ENCODE measurements at places on chromosomes 1 and 21.

DNA sequence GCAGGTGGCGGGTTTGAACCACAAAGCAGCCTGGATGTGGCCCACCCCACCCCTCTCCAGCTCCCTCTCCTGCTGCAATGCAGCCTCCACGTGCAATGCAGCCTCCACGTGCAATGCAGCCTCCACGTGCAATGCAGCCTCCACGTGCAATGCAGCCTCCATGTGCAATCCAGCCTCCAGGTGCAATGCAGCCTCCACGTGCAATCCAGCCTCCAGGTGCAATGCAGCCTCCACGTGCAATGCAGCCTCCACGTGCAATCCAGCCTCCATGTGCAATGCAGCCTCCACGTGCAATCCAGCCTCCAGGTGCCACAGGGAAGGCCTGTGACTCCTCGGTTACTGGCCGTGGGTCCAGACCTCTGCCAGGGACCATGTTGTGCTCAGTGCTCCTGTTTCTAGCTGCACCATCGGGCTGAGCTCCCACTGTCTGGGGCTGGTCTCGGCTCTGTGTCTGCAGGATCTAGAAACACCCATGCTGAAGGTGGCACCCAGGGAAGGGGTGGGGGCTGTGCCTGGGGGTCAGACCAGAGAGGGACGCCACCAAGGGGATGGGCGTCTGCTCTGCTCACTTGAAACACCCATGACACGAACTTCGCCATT is 11.9 kb upstream of the LRRC3 start:
- DNase-seq = no peak

DNA sequence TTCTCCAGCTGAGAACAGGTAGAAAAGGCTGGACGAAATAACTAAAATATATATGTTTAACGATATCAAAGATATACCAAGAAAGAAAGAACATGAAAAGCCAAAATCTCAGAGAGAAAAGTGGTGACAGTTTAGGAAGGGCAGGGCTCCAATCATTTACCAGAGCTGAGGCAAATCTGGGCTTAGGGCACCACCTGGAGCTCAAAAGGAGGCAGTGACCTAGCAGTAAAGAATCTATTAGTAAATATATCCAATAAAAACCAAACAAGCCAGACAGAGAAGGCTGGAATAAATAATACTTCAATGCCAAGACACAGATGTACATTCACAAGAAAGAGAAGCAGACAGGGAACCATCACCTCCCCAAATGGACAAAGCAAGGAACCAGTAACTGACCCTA is 43.5 kb downstream of the CHIA start:
- peak; percentile 26 for DNase-seq

GRCh38 chr1:164618202-164618564 is 59.2 kb downstream of the PBX1 start:
- DNase-seq = no peak

DNA sequence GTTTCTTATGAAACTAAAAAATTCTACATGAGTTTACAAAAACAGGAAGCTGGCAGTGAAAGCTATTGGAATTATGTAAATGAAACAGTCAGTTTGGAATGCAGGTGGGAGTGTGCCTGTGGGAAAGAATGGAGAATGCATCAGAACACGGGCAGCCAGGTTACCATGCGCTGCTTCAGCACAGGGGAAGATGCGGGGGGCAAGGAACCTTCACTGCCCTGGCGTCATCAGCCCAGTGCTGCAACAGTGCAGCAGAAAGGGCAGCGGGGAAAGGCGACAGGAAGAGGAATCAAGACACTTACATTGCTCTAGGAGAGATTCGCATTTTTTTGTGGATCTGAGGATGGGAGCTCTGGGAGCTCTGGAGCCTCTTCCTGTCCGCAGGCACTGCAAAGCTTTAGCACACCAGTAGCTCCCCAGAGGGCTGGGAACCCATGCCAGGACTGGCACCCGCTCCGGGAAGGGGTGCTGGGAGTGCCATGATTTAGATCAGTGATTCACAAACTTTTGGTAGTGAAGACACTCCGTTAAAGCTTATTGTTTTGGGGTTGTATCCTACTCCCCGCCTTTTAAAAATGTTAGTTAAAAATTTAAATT is 64.1 kb upstream of the WDR26 start:
- no peak for DNase-seq

DNA sequence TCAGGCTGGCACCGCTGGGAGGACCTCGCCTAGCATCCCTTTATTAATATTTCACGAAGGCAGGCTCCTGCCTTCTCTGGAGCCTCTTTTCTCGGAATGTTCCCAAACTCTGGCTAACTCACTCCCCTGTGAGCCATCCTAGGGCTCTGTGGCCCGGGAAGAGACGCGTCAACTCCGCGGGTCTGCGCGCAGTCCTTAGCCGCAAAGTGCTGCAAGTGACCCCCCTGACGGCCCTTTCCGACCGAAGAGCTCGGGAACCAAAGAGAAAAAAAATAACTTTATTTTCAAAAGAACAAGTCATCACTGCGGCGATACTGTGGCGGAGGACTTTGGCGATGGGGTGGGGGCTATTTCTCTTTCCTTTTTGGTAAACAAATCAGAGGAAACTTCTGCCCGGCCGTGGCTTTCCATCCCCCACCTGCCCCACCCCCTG is 14.6 kb downstream of the NR5A2 start:
- no peak for DNase-seq

- DNase-seq = no peak
These were observed 131.3 kb upstream of the ARHGEF16 start for GRCh38 chr1:3323021-3323795.

DNA sequence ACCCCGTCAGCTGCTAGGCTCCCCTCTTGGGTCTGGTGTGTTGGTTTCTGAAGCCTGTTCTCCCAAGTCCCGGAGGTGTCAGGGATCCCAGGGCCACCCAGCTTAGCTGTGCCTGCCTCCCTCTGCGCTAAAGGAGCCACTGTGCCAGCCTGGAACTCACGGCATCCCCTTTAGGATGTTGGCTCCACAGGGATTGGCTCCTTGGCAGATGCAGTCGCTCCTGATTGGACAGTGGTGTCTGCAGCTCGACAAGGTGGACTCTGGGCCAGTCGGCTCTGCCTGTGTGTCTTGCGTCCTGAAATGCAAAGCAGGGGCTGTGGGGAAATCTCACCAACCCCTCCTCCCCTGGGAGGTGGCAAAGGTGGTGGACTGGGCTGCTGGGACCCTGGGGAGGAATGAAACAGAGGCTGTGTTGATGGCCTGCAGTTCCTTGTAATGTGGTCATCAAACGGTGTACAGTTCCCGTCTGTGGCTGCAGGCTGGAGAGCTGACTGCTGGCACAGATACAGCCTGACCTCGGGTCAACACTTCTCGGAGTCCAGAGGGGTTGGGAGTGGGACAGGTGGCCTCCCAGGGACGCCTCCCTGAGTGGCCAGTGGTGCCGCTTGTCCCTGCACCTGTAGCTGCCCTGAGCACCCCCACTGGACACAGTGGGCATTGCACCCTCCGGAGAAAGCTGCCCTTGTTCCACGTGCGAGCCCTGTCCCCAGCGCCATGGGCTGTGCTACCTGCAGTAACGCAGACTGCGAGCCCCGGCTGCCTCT is 11.5 kb upstream of the KCNAB2 start:
- no peak for DNase-seq

DNA sequence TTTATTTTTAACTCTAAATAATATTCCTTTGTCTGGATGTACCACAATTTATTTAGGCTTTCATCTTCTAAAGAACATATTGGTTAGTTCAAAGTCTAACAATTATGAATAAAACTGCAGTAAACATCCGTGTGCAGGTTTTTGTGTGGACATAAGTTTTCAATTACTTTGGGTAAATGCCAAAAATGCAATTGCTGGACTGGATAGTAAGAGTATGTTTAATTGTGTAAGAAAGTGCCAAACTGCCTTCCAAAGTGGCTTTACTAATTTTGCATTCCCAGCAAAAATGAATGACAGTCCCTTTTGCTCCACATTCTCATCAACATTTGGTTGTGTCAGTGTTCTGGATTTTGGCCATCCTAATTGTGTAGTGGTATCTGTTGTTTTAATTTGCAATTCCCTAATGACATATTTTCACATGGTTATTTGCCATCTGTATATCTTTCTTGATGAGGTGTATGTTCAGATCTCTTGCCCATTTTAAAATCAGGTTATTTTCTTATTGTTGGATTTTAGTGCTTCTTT is 113.8 kb downstream of the DPYD start:
- no peak for DNase-seq

DNA sequence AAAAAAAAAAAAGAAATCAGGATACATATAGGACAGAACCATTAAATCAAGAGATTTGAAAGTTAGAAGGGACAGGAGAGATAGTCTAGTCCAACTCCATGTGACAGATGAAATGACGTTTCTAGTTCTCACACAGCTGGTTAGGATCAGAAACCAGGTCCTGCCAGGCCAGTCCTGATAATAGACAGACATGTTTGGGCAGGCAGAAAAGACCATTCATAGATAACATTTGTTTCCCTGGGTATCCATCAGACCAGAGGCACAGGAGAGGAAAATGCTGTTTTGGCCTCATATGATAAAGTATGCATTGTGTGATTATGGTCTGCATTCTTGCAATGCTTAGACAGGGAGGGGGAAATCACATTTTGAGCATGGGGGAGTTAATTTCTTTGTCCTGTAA is 29.3 kb downstream of the ZBTB8B start:
- no peak for DNase-seq

DNA sequence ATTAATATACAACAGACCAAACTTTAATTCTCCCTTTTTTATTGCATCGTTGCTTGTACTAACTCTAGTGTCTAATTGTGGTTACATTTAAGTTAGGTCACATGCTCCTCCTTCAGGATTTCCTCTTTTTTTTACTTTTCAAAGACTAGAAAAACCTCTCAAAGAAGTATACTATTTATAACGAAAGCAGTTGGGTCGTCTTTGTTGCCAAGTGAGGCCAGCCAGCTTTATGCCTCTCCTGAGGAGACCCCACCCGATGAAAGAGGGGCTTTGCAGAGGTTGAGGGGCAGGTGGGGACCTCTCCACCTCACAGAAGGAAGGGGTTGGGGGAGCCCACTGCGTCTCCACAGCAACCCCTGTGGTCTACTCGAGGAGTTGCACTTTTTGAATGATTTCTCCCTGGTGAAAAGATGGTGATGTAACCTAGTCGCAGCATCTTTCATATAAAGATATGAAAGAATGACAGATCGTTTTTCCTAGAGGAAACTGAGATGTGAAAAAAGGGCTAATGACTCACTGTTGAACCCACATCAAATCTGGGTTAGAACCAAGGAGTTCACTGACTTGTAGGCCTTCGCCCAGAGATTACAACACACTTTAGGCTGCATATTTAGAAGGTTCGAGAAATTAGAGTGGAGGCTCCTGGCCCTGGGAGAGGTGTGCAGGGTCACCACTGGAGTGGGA is 6.4 kb downstream of the TGFB2 start:
- no peak for DNase-seq

DNA sequence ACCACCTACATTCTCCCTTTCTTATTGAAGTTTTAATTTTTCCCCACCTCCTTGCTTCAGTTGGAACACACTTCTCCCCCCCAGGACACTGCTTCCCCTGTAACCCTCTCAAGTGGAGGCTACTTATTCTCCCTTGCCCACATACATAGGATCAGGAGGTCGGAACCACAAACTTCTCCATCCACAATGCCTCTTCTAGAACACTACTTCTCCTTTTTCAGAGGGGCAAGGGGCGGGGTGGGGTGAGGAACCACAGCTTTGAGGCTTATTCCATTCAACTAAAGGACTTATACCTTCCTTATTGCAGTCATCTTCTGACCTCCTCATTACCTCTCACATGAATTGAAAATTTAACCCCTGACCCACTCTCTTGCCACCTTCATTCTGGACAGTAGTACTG is 81.3 kb downstream of the NEK7 start:
- DNase-seq = no peak

- DNase-seq = no peak
These were observed 994 bp downstream of the RO60 start for GRCh38 chr1:193060406-193060805.

GRCh38 chr1:31208361-31208945 is 31.2 kb downstream of the NKAIN1 start:
- DNase-seq = no peak

DNA sequence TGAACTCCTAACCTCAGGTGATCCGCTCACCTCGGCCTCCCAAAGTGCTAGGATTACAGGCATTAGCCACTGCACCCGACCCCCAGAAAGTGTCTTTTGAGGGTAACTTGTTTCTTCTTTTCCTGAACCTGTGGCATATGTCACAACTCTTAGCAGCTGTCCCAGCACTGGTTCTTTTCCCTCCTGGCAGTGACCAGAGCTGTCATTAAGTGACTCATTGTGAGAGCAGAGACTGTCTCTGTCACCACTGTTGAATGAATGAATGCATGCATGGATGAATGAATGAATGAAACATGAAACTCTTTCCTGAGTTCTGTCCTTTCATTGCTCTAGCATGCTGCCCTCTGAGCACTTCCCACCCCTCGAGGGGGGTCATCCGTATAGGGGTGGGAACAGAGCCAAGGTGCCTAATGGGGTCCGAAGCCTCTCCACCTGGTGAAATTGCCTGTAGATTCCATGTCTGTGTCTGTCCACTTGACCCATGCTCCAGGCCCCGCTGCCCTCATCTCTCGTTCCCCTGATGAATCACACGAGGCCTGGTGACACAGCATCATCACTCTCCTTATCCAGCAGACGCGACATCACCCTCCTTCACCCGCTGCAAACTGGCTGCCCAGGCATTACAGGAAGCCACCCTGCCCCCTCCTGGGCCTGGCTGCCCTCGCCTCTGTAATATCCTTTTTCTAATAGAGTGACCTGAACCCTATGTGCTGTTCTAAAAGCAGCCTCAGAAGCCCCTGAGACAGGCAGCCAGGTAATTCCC is 75.0 kb downstream of the IGSF21 start:
- no peak for DNase-seq

DNA sequence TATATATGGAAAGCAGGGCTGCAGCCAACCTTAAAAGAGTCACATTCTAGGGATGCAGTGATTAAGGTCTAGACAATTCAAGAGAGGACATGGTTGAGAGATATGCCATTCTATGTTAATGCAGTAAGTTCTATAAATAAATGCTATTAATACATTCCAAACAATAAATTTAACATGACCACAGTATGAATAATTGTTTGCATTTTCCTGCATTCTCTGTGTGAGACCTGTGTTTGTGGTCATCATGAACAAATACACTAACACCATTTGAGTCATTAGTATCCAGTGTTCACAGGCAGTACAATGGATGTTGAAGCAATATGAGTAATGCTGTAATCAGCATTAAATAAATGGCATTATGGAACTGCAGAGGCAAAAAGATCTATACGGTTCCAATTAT is 5.5 kb upstream of the ZRANB2 start:
- DNase-seq = no peak

GRCh38 chr1:194734970-194735369 is 1548.6 kb upstream of the B3GALT2 start:
- DNase-seq = no peak

DNA sequence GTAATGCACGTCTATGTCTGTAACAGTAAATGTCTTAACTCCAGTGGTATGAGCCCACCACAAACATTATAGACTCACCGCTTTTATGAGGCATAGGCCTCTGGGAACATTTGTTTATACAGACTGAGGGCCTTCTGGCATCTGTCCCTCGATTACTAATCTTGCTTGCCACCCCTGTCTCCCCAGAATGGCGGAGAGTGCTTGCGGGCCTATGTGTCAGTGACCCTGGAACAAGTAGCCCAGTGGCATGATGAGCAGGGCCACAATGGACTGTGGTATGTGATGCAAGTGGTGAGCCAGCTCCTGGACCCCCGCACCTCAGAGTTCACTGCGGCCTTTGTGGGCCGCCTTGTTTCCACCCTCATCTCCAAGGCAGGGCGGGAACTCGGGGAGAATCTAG is 18.3 kb upstream of the SHISA4 start:
- DNase-seq = no peak

All from activated CD8-positive, alpha-beta memory T cell treated with anti-CD3 and anti-CD28 coated beads for 4 hours (primary cell).